ENCODE measurements at places on chromosomes 6 and 20.

DNA sequence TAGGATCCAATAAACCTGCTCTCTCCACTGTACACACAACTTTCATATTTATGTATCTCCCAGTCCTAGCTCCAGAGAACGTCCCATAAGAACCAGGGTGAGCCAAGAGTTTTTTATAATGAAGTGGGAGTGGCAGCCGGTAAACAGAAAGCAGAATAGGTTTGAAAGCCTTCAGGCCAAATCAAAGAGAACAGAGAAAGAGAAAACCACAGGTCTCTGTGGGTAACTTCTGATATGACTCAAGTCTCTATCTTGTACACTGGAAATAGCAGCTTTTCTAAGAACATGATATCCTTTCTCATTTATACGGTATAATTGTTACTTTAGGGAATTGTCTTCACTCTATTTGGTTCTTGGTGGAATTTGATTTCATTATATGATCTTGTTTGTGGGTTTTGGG is 273.6 kb downstream of the PACRG start:
- no peak for DNase-seq

DNA sequence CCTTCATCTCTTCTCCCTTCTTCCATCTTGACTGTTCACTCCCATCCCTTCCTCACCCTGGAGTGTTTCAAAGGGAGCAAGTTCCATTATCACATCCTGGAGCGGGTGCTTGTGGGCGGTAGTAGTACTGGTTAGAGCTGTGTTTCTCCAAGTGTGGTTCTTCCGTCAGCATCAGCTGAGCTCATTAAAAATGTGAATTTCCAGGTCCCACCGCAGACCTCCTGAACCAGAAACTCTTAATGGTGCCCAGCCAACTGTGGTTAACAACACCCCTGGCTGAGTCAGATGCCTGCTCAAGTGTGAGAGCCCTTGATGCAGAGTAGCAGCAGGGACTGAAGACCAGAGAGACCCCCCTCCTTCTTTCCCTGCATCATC is 24.4 kb downstream of the ANGPT4 start:
- DNase-seq: no peak

- no peak for DNase-seq
These were observed 61.3 kb downstream of the HS3ST5 start for GRCh38 chr6:114281496-114281895.

GRCh38 chr20:25247956-25248785 is at the start of gene PYGB:
TSS of gene PYGB (plus strand) at chr20:25248085. CDS start at chr20:25248179, 94 bp downstream.
- DNase-seq: peak; percentile 84

DNA sequence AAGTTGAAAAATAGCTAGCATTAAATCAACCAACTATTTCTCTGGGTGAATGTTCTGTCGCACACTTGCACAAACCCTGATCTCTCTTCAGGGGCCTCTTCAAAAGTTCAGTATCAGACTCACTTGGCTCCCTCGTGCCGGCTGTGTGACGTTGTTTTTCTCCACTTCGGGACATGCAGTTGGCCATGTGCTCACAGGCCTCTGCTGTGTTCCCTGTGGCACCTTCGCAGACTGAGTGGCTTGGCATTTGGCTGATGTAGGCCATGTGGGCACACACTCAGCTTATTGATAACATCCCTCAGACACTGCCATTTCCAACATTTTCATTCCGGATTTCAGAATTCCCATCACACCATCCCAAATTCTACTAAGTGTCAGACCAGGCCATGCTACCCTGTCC is 49.3 kb downstream of the PACRG start:
- no peak for DNase-seq
